Activated naive CD4-positive, alpha-beta T cell treated with anti-CD3 and anti-CD28 coated beads for 36 hours (primary cell): ENCODE measurements at places on chromosomes 6 and 20.

- H3K4me1 ChIP-seq = peaks cover 5% of the 10 kb centered on the region
- no peaks in the 10 kb centered on the region for H3K36me3 ChIP-seq
- no peak overlapping the region for H3K4me3 ChIP-seq
- H3K27ac ChIP-seq = no peak overlapping the region
Observed at GRCh38 chr6:139981066-139981624, 606.7 kb upstream of the CITED2 start.

- H3K4me3 ChIP-seq = no peak overlapping the region
- H3K27me3 ChIP-seq = no peaks in the 10 kb centered on the region
- H3K27ac ChIP-seq = no peak overlapping the region
- peaks cover 2% of the 10 kb centered on the region for H3K36me3 ChIP-seq
- peaks cover 20% of the 10 kb centered on the region for H3K4me1 ChIP-seq
Observed at GRCh38 chr6:37160922-37161778, 8.8 kb upstream of the PIM1 start.

DNA sequence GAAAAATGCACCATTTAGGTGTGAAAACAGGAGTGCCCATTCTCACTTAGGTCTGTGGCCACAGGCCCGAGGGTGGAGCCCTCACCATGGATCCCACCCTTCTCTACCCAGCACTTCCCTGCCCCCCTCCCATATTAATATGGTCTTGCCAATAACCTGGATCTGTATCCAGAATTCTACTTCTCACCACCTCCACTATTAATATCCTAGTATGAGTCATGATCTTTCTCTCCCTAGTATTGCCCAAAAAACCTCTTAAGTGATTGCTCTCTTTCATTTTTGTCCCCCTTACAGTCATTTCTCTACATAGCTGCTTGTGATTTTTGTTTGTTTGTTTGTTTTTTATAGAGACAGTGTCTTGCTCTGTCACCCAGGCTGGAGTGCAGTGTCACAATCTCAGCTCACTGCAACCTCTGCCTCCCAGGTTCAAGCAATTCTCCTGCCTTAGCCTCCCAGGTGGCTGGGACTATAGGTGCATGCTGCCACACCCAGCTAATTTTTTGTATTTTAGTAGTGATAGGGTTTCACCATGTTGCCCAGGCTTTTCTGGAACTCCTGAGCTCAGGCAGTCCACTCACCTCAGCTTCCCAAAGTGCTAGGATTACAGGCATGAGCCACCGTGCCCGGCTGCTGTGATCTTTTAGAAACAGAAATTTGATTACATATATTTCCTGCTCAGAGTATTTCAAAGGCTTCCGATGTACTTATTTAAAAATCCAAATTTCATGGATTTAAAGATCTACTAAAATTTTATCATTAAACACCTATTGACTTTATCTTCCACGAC, 24.5 kb upstream of the TRDN start:
- no peak for DNase-seq
- no peaks in the 10 kb centered on the region for H3K27me3 ChIP-seq

- H3K36me3 ChIP-seq = no peaks in the 10 kb centered on the region
- H3K27me3 ChIP-seq = peaks cover 20% of the 10 kb centered on the region
- H3K4me3 ChIP-seq = no peak overlapping the region
- no peak for DNase-seq
- no peak overlapping the region for H3K27ac ChIP-seq
Observed at GRCh38 chr6:16004934-16005679, 123.8 kb upstream of the MYLIP start.

- no peak overlapping the region for H3K4me3 ChIP-seq
- peaks cover 15% of the 10 kb centered on the region for H3K4me1 ChIP-seq
- DNase-seq = no peak
- H3K36me3 ChIP-seq = peaks cover 6% of the 10 kb centered on the region
Observed at GRCh38 chr20:13223736-13224520, 2.9 kb downstream of the ISM1 start.

GRCh38 chr20:61629602-61630390, 377.7 kb downstream of the CDH4 start:
- no peaks in the 10 kb centered on the region for H3K36me3 ChIP-seq
- H3K27me3 ChIP-seq = no peaks in the 10 kb centered on the region
- DNase-seq = no peak
- no peak overlapping the region for H3K4me3 ChIP-seq
- no peak overlapping the region for H3K27ac ChIP-seq

GRCh38 chr6:53635322-53635721, 30.2 kb downstream of the KLHL31 start:
- no peak for DNase-seq
- H3K27me3 ChIP-seq = peaks cover 6% of the 10 kb centered on the region
- no peak overlapping the region for H3K27ac ChIP-seq
- no peaks in the 10 kb centered on the region for H3K4me1 ChIP-seq
- H3K36me3 ChIP-seq = no peaks in the 10 kb centered on the region

GRCh38 chr6:3520281-3521230, 63.7 kb upstream of the SLC22A23 start:
- H3K4me1 ChIP-seq = no peaks in the 10 kb centered on the region
- H3K36me3 ChIP-seq = no peaks in the 10 kb centered on the region
- no peak for DNase-seq
- peaks cover 3% of the 10 kb centered on the region for H3K27me3 ChIP-seq
- no peak overlapping the region for H3K4me3 ChIP-seq

- H3K4me3 ChIP-seq = no peak overlapping the region
- H3K27ac ChIP-seq = no peak overlapping the region
- no peaks in the 10 kb centered on the region for H3K27me3 ChIP-seq
- peaks cover 6% of the 10 kb centered on the region for H3K4me1 ChIP-seq
- no peaks in the 10 kb centered on the region for H3K36me3 ChIP-seq
- no peak for DNase-seq
Observed at GRCh38 chr20:53795170-53795569, 201.5 kb upstream of the ZNF217 start.
